ENCODE measurements at places on chromosomes 13 and 19.
A peak's percentile ranks its signal among the peaks of the same experiment; 100 is the strongest.

- no peak for DNase-seq
These were observed 63.4 kb downstream of the MLLT1 start for GRCh38 chr19:6216236-6216995.

DNA sequence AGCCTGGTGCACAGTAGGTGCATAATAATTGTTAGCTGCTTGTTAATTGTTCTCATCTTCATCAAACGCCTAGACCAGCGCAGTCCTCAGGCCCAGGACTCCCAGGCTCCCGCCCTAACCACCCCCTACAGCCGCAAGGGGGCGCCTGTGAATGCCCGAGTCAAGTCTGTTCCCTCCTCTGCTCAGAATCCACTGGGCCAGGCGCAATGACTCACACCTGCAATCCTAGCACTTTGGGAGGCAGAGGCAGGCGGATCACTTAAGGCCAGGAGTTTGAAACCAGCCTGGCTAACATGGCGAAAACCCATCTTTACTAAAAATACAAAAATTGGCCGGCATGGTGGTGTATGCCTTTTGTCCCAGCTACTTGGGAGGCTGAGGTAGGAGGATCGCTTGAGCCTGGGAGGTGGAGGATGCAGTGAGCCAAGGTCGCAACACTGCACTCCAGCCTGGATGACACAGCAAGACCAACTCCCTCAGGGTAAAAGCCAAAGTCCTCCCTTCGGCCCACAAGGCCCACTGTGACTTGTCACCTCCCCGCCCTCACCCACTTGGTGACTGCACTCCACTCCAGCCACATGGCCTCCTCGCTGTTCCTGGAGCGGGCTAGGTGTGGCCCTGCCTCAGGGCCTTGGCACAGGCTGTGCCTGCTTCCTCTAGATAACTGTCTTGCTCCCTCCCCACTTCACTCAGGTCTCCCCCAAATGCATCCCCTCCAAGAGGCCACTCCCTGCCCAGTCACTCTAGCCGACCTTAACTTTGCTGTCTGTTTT, 9.1 kb downstream of the ZNF653 start:
- DNase-seq, result no peak

GRCh38 chr13:66974174-66974573, 256.0 kb downstream of the PCDH9 start:
- DNase-seq, result no peak

- no peak for DNase-seq
These were observed 12.8 kb downstream of the CAPS start for GRCh38 chr19:5926641-5927440.

GRCh38 chr13:113275387-113275786, 21.7 kb upstream of the LAMP1 start:
- no peak for DNase-seq

DNA sequence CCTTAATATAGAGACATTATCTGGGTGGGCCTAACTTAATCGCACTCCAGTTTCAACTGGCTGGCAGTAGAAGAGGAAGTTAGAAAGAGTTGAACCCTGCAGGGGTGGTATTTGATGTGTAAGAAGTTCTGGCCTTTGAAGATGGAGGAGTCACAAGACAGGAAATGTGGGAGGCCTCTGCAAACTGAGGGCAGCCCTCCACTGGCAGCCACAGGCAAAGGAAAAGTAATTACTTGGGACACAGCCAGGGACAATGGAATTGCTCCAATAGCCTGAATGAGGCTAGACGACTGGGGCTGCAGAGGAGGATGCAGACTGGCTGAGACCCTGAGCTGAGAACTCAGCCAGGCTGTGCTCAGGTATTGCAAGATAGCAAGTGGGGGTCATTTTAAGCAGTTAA, 703.3 kb upstream of the ARGLU1 start:
- DNase-seq, result peak; percentile 47

DNA sequence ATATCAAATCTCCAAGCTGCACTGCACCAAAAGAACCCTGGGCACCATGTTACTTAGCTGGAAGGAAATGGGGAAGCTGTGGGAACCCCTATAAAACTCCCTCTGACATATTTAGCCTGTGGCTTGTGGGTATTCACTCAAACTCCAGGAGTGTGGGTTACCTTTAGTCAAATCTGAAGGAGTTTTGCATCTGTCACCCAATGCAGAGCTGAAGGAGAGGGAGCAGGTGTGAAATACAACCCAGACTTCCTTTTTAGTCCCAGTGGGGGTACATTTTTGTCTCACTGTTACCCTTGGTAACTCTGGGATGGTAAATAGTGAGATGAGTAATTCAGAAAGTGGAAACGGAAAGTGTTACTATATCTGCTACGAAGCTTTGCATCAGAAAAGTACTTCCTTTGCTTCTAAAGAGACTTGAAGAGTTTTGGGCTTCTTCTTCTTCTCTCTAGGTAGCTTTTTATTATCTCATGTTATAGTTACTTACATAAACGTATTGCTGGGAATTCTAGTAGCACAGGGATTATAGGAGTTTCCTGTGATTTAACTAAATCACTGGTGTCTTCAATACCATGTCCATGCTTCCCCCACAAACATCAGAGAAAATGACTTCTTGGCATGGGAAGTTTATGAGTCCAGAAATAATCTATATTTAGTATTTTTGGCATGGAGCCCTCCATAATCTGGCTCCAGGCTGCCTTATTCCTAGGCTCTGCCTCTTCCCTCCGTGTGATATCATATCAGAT, 105.9 kb downstream of the AKAP11 start:
- peak; percentile 1 for DNase-seq

DNA sequence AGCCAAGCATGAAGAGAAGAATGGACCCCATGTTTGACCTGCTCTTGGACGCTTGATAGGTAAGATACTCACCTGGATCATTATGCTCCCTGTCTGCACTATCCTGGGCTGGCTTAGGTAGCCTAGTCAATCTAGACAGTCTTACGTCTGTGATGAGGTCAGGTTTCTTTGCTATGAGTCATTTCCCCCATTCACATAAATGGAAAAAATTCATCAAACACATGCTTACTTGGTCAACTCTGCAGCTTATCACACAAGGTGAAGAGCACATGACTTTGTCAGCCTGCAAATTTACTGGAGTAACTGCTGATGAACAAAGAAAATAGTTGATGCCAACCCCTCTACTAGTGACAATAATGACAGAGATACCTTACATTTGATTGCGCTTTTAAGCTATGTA, 170.0 kb downstream of the NUFIP1 start:
- DNase-seq, result no peak

- no peak for DNase-seq
These were observed 52.6 kb downstream of the WTIP start for GRCh38 chr19:34534206-34534605.

DNA sequence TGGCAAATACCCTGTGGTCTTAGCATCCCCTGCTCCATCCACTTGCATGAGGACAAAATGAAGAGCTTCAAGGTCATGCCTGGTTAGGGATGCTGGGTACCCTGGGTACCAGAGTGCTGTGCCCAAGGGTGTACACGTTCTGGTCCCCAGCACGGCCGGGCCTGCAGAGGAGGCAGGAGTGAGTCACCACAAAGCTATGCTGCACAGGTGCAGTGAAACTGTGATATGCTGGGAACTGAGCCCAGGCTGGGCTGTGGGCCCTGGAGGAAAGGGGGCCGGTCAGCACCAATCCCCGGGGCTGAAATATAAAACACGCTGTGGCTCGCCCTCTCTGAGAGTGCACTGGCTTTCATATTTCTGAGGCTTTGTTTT, 95.1 kb downstream of the TSHZ3 start:
- no peak for DNase-seq

GRCh38 chr13:98576963-98577835, at the start of gene STK24:
Gene STK24, minus strand, starts transcription at chr13:98577107. Its CDS starts 321 bp downstream, at chr13:98576786.
- DNase-seq, result no peak

DNA sequence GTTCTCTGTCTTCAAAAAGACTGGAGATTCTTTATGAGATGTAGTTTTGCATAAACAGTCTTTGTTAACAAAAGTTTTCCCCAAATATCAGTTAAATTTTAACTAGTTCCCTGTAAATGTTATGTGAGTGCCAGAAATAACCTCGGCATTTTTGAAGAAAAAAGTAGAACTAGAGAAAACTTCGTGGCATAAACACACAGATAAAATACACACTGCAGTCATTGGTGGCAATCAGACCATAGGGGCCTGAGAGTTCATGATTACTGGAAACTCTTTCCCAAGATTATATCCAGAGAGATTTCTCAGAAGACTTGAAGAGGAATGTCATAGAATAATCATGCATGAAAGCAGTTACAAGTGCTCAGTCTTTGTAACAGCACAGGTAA, 190.0 kb downstream of the MZT1 start:
- DNase-seq, result no peak

- DNase-seq, result no peak
These were observed at the start of gene EML2 for GRCh38 chr19:45638930-45639729. Gene EML2, minus strand, starts transcription at chr19:45639397. Its CDS starts 21 bp downstream, at chr19:45639376.

DNA sequence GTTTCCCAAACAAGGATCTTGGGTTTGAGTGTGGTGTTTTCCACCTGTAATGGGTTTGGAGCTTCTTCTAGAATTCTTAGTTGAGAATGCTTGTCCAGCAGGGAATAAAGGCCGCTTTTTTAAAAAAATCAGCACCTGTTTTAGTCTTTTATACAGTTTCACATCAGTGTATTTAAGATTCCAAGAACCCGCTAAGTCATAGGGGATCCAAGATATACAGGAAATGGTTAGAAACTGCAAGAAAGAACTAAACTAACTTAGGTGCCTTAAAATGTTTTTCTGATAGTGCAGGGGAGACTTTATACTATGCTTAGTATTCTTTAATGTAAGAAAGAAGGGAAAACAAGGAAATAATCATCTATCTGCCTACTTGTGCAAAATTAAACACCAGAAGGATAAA, 74.7 kb downstream of the C13orf42 start:
- no peak for DNase-seq

- DNase-seq, result no peak
These were observed 95.6 kb downstream of the TSHZ3 start for GRCh38 chr19:31253526-31254179.

DNA sequence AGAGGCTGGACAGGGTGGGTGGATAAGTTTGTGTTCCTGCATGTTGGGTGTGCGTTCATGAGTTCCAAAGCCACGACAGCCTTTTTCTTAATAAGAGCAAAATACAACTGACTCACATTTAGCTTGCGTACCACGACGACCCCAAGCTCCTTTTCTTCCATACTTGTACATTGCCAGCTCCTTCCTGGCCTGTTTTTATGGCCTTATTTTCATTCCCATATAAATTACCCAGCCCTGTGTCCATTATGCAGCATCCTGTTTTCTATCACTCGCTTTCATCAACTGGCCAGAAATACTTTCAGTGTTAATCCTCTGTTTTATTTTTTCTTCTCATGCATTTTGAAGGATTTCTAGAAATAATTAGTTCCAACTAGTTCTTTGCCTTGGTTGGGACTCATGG, 499.1 kb downstream of the FOXO1 start:
- no peak for DNase-seq

DNA sequence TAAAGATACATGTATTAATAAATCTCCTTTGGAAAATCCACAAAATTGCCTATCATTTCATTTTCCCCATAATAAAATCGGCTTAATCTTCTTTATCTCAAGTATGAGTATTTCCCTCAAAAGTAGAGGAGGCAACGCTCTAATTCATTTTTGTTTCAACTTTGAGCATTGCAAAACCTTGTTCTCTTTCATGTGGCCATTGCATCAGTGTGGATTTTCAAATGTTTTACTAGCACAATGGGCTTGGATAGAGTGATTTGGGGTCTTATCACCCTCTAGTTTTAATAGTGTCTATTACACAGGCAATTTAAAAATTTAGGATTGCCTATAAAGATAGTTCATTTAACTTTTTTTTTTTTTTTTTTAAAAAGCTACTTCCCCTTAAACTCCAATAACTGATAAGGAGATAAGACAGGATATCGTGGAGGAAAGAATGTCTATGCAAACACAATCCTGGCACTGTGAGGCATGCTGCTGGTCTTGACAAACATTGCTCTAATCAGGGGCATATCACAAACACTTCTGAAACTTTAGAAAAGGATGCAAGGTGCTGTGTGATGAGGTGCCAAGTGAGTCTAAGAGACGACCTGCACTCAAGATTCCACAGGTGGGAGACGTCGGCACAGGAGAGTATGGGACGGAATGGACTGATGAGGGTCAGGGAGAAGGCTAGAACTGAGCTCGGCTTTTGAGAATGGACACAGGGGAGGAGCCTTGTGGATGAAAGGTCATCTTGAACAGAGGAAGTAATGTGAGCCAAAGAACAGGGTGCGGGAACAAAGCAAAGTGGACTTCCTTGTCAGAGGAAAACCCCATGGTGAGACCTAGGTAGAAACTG, 199.7 kb downstream of the IRS2 start:
- DNase-seq, result no peak

- DNase-seq, result no peak
These were observed 805 bp downstream of the TMEM205 start for GRCh38 chr19:11345122-11345803.

All from NCI-H2081 treated with DMSO at 0.1 percent for 48 hours (cell line).